Fibroblast of lung (primary cell): ENCODE measurements at places on chromosomes 13 and 19. TPM values are rescaled to one million over a fixed set of nuclear protein-coding genes. Genes with fewer than 3 reads are reported as not detected.
A peak's percentile ranks its signal among the peaks of the same experiment; 100 is the strongest.

The SPRED3 gene
- 0.77 and 1.5 TPM in 2 replicates for total RNA-seq

The LILRB4 gene
- total RNA-seq: not detected in 2 replicates

The TEX101 gene
- total RNA-seq: not detected in 2 replicates

DNA sequence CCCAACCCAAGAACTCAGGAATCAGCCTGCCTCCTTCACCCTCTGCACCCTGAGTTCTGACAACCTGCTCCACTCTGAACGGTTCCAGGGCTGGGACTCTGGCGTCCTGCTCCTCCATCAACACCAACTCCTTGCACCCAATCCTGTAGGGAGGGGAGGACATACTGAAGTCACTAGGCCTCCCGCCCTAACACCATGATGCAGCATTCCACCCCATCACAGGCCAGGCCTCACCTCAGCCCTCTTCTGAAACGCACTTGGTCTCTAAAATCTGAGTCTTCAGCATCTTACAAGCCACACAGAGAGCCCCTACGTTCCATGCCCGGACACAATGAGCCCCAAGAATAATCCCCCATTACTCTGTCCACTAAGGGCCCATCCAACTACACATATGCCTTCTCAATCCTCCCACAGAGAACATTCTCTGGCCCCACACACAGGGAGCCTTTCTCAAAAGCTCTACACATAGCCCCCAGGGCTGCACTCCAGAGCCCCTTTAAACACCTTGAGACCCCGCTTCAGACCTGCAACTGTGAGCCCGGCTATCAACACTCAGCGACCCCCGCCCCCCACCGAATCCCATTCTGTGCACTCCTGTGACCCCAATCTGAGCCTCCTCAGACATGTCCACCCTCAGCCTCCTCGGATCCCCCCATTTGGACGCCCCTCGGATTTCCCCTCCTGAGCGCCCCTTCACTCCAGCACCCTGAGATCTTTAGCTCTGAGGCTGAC lies 567 bp downstream of the ALKBH6 start:
- H3K4me3 ChIP-seq: peak overlapping the region; percentile 97
- H3K36me3 ChIP-seq: peaks cover 14% of the 10 kb centered on the region
- H3K27ac ChIP-seq: peak overlapping the region; percentile 78
- H3K27me3 ChIP-seq: no peaks in the 10 kb centered on the region
- DNase-seq: no peak

- no peaks in the 10 kb centered on the region for H3K36me3 ChIP-seq
- DNase-seq: peak; percentile 36
- no peak overlapping the region for H3K4me3 ChIP-seq
- H3K27ac ChIP-seq: no peak overlapping the region
- no peaks in the 10 kb centered on the region for H3K4me1 ChIP-seq
- H3K27me3 ChIP-seq: no peaks in the 10 kb centered on the region
These were observed 182.9 kb downstream of the SLITRK6 start for GRCh38 chr13:85616275-85616674.

DNA sequence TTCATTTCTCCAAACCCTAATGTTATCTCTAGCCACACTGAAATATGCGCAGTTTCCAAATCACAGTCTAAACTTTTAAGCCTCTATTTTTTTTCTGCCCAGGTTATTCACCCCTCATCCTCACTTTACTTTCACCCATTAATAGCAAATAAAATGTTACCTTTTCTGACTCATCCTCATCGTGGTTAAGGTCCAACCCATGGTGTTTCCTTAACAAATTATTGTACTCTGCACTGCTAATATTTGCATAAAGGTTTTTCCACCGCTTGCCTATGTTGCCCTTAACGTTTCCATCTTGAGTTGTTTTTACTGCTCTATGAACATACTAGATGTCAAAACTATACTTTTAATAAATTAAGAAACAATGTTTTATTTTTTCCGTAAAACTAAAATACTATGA lies 780.9 kb upstream of the KLHL1 start:
- DNase-seq: no peak
- H3K36me3 ChIP-seq: no peaks in the 10 kb centered on the region
- H3K4me3 ChIP-seq: no peak overlapping the region
- no peaks in the 10 kb centered on the region for H3K27me3 ChIP-seq
- H3K27ac ChIP-seq: no peak overlapping the region

- H3K4me3 ChIP-seq: peak overlapping the region; percentile 98
- DNase-seq: peak; percentile 81
- H3K4me1 ChIP-seq: peaks cover 19% of the 10 kb centered on the region
- peaks cover 6% of the 10 kb centered on the region for H3K36me3 ChIP-seq
- H3K27ac ChIP-seq: peak overlapping the region; percentile 98
- H3K27me3 ChIP-seq: no peaks in the 10 kb centered on the region
These were observed 1.1 kb downstream of the GYS1 start for GRCh38 chr19:48991873-48992580.

DNA sequence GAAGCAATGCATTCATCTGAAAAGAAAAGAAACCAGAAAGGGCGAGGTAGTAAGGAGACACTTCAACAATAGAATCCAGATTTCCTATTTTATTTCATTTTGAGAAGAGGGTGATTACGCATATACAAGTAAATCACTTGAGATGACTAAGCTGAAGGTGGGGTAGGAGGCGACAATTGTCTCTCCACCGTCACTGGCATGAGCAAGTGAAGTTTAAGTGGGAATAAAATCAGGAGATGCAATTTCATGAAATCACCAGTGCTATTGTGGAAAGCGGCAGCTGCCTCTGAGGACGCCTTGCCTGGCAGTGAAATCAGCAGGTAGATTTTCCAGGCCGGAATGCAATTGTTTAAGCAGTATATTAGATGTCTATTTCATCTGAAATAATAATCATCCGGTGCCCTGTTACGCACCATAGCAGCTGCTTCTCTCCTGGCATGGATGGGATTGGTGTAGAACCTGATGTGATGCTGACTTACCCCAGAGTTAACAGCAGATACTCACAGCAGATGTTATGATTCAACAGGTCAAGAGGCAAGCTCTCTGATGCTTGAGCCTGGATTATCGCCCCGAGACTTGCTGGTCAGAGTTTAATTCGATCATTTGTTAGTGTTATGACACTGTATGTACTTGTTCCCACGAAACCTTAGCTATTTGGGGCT lies 64.3 kb downstream of the RASL11A start:
- H3K4me1 ChIP-seq: no peaks in the 10 kb centered on the region
- no peaks in the 10 kb centered on the region for H3K36me3 ChIP-seq
- H3K27ac ChIP-seq: no peak overlapping the region
- H3K4me3 ChIP-seq: no peak overlapping the region
- H3K27me3 ChIP-seq: no peaks in the 10 kb centered on the region
- peak; percentile 49 for DNase-seq
